HCT116 (cell line): ENCODE measurements at places on chromosomes 5 and 9.

- DNase-seq, result no peak
These were observed 1714.1 kb downstream of the EFNA5 start for GRCh38 chr5:105956456-105957196.

DNA sequence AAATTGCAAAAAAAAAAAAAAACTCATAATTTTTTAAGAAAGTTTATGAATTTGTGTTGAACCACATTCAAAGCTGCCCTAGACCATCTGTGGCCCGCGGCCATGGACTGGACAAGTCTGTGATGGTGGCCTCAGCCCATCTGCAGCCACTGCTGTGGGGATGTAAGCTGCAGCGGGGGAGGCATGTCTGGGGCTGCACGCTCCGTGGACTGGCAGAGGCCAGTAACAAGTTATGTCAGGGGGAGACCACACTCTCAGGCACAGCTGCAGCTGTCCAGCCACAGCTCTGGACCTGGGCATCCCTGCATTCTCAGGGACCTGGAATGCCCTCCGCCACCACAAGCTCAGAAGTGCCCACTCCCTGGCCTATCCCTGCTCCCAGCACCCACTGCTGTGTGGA lies 1272.3 kb upstream of the CDH9 start:
- no peak for DNase-seq

GRCh38 chr5:60297658-60298057 lies 402.3 kb downstream of the DEPDC1B start:
- no peak for DNase-seq

DNA sequence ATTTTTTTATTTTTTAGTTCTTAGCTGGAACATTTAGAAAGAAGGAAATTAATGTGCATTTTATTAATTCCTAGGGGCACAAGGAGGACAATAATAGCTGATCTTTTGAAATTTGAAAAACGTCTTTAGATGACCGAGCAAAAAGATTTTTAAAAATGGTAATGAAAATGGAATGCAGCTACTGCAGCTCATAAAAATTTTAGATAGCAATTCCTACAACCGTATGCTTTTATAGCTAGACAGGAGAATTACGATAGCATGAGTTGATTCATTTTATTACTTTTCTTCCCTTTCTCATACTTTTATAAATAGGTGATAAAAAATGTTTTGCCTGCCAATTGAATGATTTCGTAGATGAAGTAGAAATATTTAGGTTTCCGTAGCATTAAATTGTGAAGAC lies 13.7 kb upstream of the RUFY1 start:
- no peak for DNase-seq

DNA sequence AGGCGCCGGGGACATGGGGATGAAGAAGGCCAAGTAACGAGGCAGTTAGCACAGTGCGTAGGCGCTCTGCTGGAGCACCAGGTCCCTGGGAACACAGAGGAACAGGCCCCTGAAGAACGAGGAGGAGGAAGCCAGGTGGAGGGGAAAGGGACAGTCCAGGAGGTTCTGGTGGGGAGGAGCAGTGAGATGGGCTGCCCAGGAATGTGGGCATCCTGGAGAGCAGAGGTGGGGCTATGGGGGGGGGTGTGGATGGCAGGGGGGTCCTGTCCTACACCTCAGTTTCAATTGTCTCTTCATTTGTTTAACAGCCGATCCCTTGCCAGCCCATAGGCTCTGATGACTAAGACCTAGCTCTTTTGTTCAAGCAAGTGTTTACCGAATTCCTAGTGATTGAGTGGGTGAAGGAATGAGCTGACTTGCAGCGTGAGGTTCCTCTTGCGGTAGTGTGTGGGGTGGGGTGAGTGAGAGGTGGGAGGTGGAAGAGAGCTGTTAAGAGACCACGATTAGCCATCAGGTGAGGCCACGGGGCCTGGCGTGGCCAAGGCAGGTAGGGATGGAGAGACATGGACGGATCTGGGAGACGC lies 8.4 kb upstream of the PHYHD1 start:
- DNase-seq, result peak; percentile 43

GRCh38 chr9:136429683-136430491 lies 9.8 kb downstream of the INPP5E start:
- no peak for DNase-seq

DNA sequence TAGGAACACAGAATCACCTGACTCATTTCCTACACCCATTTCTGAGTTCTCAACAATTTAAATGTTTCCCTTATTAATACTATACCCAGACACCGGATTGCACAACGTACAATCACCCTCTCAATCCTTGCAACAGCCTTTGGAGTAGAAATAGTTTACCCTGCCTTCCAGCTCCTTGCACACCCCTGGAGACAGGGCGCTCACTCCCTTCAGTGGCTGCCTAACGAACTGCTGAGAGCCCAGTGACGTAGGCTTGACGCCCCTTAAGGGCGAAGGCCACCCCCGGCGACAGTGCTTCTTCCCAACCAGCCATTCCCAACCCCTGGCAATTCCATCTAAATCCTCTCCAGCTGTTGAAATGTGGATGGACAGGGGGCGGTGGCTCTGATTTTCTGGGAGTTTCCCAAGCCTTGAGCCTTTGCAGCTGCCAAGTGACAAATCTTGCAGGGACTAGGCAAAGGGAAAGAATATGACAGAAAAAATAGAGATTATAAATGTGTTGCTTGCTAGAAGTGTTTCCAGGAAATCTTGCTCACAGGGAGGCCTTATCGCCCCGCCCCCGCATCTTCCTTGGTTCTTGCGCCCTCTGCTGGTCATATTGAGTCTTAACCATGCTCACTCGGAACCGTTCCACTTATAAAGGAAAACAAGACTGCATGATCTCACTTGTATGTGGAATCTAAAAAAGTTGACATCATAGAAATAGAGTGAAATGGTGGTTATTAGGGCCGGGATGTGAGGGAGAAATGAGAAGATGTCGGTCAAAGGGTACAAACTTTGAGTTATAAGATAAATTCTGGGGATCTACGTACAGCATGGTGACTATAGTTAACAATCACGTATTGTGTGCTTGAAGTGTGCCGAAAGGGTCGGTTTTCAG lies 7.6 kb upstream of the BARX1 start:
- peak; percentile 70 for DNase-seq

DNA sequence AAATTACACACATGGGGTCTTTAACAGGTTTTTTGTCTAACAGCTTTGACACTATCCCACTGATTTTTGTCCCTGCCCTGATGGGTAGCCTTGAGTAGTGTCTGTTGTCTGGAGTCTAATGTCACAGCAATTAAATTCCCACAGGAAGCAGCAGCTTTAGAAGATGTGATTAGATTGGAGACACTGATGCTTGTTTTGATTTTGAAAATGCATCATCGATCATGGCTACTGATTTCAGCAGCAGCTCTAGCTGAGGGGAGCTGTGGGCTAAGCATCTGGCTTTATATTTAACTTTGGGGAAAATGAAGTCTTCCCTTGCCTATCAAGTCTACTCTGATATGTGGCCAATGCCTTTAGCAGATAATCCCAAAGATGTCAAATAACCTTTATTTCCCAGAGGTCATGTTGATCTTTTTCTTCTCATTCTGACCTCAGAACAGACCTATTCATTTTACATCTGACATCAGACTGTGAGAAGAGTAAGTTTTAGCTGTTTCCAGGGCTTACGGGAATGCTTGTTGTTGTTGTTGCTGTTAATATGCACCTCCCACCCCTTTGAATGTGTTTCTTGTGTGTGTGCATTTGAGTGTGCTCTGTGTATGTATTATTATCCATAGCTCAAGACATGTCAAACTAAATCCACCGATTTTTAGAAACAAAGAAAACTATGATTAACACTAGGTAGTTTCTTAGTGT lies 704.9 kb upstream of the NUDT12 start:
- DNase-seq, result no peak

DNA sequence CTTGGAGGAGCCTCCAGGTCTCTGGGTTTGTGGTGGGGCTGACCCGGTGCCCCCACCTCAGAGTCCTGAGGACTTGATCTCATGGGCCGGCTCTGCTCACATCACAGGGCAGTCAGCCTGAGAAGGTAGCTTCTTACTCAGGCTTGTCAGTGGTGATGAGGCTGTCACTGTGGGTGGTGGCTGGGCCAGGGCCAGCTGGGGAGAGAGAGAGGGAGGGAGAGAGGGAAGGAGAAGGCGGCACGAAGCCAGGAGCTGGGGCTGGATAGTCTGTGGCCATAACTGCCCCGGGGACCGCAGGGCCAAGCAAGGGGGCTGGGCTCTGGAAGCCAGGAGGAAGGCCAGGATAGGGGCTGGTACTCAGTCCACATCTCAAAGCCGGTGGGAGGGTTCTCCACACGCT lies 6.5 kb downstream of the NTNG2 start:
- no peak for DNase-seq

DNA sequence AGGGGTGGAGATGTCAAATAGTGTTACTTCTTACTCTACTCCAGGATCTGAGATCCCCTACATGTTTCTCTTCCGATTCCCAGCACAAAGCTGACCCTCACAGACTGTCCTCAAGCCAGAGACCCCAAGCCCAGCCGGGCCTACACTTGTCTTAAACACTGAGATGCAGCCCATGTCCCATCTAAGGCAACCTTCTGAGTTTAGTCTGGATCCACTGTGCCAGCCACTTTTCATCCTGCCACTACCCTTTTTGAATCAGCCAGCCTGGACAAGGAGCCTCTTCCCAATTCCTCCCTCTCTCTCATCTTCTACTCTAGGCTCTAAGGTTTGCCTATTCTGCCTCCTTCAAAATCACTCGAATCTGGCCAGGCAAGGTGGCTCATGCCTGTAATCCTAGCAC lies 6.2 kb upstream of the MYORG start:
- DNase-seq, result no peak
